Prostate gland (tissue), 2 donors: ENCODE measurements at places on chromosomes 16 and 17.

GRCh38 chr17:76820039-76820438 is 48.2 kb upstream of the MGAT5B start:
- DNase-seq: no peak

DNA sequence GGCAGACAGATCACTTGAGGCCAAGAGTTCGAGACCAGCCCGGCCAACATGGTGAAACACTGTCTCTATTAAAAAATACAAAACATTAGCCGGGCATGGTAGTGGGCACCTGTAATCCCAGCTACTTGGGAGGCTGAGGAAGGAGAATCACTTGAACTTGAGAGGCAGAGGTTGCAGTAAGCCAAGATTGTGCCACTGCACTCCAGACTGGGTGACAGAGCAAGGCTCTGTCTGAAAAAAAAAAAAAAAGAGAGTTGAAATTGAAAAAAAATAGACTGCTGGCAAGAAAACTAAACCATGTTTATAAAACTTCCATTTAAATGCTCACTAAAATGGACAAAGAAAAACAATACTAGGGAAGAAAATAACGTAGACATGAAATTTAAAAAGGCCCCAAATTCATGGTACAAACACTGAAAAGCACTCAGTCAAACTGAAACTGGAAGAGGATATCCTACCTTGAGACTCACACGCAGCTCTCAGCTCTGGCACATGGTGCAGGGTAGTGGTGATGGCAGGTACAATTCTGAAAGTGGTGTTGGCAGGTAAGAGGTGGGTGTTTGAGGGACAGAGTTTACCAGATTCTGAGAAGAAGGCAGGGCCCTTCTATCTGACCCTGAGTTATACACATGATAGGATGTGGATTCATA is 19.3 kb downstream of the CNTROB start:
- DNase-seq: no peak

GRCh38 chr16:7324321-7324720 is 8.3 kb upstream of the RBFOX1 start:
- no peak for DNase-seq

DNA sequence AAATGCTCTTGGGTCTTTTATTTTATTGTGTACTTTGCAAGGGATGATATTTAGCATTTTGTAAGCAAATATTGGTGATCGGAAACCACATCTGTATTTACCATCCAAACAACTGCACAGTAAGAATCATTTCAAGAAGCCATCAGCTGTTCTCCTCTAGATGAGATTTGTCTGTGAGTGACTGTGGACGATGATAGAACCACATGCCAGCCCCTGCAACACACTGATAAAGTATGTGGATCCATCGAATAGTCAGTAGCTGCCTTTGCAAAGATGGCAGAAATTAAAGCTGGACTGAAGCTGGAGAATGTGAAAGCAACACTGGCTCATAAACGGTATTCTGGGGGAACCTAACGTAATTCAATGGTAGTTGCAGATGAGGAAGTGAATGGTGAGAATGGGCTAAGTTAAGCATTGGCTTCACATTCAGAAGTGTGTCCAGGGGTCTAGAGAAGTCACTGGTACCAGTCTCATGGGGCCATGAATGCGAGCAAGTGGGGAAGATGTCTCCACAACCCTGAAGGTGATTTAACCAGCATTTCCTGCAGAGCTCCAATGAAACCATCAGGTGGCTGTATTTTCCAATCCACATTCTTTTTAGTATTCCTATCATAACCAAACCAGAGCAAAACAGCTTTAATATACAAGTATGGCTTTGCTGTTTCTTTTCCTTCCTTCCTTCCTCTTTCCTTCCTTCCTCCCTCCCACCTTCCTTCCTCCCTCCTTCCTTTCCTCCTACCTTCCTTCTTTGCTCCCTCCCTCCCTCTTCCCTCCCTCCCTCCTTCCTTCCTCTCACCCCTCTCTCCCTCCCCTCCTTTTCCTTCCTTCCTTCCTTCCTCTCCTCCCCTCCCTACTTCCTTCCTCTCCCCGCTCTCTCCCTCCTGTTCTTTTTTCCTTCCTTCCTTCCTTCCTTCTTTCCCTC is 169.4 kb downstream of the ABCA8 start:
- no peak for DNase-seq

GRCh38 chr16:81277541-81278080 is 37.2 kb upstream of the GAN start:
- peak; percentile 89 for DNase-seq

- DNase-seq: peak; percentile 76
Measured at GRCh38 chr16:21159281-21159951, 942 bp downstream of the LDAF1 start.

DNA sequence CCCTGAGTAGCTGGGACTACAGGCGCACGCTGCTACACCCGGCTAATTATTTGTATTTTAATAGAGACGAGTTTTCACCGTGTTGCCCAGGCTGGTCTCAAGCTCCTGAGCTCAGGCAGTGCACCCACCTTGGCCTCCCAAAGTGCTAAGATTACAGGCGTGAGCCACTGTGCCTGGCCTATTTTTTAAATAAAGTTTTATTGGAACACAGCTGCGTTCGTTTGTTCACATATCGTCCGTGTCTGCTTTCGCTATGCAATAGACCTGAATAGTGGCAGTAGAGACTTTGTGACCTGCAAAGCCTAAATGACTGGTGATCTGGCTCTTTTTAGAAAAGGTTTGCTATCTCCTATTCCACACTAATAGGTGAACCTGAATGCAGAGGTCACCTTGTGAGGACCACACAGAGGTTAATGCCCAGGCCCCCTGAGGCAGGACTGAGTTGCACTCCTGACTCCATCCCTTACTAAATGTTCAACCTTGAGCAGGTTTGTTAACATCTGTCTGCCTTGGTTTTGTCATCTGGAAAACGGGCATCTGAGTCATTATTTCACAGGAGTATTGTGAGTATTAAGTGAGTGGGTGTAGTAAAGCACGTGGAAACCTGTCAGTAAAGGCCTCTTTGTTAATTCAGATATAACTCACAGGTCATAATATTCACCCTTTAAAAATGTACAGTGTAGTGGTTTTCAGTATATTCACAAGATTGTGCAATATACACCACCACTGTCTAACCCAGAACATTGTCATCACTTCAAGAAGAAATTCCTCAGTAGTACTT is 157.5 kb upstream of the CACNG5 start:
- no peak for DNase-seq

GRCh38 chr17:42317266-42317845 is 29.1 kb downstream of the STAT5A start:
- DNase-seq: no peak

DNA sequence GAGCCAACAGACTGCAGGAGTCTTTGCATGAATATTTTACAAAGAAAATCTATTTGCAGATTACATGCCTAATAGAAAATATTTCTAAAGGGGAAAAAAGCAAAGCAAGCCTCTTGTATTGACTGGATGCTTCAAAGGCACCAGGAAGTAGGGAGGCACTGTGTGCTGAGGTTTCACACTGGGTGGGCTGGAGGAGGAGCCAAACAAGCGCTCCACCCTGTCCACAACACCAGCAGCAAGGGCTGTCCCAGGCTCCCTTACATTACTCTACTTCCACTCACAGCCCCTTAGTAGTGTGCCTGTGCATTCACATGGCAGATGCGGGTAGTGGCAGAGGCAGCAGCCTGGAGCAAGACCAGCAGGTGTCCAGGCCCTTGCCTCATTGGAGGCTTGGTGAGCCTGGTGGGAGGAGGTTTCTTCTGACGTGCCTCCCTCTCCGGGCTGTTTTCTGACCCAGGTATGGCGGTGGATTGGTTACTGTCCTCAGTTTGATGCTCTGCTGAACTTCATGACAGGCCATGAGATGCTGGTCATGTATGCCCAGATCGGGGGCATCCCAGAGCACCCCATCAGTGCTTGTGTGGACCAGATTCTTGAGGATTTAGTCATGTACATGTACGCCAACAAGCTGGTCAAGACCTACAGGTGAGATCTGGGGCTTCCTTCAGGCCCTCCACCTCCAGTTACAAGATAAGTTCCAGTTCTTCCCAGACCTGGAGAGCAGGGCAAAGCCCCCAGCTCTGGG is 7.0 kb upstream of the CCNF start:
- DNase-seq: no peak
